ENCODE measurements at places on chromosomes 3 and 15.

DNA sequence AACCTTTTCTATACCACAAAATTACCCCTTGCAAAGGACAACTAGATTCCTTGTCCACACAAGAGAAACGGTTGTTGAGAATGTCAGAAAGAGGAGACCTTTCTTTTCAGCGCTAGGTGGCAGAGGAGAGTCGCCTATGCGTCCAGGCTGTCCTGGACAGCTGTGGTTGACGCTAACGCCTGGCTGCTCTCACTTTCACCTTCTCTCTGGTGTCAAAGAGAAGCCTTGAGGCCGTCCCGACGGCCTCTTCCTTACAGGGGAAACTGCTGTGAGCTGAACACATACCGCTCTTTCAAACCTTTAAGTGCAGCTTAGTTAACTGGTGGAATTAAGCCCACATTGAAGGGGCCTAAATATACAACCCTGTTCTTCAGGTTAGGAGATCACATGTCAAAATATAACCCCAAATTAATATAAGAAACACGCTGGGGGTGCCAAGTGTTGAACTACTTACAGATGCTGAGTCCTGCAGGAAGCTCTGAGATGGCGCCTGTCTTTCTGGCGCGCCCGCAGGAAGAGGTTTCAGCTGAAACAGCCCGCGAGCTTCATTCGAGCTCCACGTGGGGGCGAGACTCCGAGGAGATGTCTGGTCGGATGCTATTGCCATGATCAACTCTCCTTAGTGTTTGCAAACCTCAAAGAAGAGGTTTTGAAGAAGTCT is 26.1 kb upstream of the KBTBD8 start:
- DNase-seq = peak; percentile 57

- no peak for DNase-seq
Measured at GRCh38 chr15:24899367-24899766, 55.4 kb upstream of the SNRPN start.

GRCh38 chr15:27670486-27671209 is 428.5 kb downstream of the OCA2 start:
- no peak for DNase-seq

GRCh38 chr15:89070197-89071124 is 17.8 kb upstream of the ABHD2 start:
- DNase-seq = no peak

DNA sequence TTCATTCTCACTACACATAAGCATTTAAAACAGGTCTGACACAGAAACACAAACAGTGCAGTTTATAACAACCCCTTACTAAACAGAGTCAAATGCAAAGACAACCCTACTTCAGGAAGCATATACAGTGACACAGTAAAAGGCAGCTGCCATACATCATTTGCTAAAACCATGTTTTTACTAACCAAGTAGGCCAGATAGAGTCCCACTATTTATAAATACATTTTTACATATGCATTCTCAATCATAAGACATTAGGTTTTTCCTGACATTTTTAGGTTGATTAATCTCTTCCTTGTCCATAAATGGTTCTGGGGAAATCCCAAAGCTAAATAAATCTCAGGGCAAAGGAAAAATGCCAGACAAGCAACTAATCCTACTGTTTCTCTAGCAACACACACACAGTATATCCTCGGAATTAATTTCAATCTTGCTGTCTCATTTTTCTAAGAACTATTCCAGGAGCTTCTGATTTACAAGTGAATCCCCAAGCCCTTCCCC is 39.0 kb downstream of the CHAC1 start:
- no peak for DNase-seq

DNA sequence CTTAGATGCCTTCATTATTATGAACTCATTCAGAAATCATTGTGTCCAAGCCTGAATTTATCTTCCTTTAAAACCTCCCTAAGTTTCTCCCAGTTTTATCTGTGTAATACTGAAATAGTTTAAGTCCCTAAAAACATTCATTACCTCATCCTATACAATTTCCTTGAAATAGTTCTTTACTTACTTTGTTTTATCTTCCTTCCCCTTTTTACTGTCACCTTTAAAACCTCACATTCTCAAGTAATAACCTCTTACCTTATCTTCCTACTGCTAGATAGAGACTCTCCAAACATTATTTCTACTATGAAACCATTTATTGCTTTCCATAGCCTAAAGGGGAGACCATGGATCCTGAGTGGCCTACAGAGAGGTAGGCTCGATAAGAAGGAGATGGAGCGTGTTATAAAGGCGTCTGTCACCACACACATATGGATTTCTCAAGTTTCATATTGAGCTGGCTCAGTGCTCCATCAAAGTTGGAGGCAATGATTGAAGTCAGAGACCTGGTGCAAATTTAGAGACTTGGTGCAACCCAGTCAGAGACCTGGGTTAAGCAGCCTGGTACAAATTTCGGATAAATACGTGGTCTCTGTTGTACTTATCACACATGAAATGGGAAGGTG is 140.4 kb downstream of the NFKBIZ start:
- no peak for DNase-seq

GRCh38 chr15:66124651-66125050 is 128.9 kb downstream of the MEGF11 start:
- DNase-seq = no peak

Measured in fibroblast of gingiva (primary cell).